ENCODE measurements at places on chromosomes 3 and 15.

- no peak for DNase-seq
These were observed 24.8 kb downstream of the SLC28A2 start for GRCh38 chr15:45276831-45277230.

GRCh38 chr15:93748710-93749109 lies 482.7 kb upstream of the MCTP2 start:
- DNase-seq: no peak

GRCh38 chr3:195104340-195104739 lies 166.6 kb downstream of the XXYLT1 start:
- DNase-seq: no peak

DNA sequence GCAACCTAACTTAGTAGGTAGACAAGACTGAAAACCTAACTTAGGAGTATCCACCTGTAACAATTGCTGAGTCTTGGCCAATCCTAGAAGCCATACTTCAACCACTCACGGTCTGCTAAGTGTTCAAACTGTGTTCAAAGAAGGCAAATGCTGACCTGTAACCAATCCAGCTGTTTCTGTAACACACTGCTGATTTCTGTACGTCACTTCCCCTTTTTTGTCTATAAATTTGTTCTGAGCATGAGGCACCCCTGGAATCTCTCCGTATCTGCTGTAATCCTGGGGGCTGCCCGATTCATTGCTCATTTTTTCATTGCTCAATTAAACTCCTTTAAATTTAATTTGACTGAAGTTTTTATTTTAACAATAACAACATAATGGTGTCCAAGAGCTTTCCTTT lies 451.4 kb upstream of the ATP10A start:
- DNase-seq: no peak

DNA sequence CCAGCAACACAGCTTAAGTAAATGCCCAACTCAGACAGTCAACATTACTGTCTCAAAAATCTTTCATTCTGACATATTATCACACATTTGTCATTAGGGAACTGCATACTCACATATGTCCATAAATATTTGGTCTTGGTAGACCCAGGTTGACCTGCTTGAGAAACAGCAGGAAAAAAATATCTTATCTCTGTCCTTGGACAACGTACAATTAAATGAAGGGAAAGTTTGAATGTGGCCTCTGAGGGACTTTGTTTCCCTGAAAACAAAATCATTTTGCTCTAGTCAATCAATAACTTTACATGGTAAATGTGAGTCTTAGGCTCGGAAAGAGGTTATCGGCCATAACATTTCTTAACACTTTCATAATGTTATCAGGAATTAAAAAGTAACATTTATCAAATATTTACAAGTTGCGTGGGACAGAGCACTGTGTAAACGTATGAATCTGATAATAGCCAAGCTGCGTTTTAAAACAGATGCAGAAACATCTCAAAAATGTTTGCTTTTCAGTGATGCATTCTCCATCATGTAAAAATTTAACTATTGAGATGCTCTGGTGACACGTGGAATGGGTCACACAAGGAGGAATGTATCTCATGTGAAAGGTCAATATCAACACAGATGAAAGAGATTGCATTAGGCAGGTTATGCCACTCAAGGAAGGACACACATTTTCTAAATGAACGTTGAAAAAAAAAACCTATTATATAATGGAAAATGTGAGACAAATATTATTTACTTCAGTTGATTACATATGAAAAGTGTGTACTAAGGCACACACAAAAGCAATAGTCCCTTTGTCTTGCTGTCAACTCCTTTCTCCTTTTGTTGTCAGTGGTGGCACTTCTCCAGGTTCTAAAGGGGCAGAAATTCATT lies 304.4 kb downstream of the WDR72 start:
- DNase-seq: no peak

DNA sequence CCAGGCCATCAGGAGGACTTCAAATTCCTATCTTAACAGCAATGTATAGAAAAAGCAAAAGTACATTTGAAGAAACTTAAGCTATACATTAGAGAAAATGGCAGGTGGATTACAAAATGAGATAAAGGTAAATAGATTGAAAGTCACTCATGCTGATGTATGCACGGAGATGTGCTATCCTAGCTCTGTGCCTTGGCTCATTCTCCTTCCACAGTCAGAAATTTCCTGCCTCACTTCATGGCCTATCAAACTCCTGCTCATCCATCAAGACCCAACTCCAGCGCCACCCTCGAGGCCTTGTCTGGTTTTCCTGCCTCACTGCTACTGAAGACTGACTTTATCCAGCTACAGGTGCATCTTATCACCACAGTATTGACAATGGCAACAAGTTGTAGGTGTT lies 72.9 kb downstream of the NSMCE3 start:
- DNase-seq: no peak

DNA sequence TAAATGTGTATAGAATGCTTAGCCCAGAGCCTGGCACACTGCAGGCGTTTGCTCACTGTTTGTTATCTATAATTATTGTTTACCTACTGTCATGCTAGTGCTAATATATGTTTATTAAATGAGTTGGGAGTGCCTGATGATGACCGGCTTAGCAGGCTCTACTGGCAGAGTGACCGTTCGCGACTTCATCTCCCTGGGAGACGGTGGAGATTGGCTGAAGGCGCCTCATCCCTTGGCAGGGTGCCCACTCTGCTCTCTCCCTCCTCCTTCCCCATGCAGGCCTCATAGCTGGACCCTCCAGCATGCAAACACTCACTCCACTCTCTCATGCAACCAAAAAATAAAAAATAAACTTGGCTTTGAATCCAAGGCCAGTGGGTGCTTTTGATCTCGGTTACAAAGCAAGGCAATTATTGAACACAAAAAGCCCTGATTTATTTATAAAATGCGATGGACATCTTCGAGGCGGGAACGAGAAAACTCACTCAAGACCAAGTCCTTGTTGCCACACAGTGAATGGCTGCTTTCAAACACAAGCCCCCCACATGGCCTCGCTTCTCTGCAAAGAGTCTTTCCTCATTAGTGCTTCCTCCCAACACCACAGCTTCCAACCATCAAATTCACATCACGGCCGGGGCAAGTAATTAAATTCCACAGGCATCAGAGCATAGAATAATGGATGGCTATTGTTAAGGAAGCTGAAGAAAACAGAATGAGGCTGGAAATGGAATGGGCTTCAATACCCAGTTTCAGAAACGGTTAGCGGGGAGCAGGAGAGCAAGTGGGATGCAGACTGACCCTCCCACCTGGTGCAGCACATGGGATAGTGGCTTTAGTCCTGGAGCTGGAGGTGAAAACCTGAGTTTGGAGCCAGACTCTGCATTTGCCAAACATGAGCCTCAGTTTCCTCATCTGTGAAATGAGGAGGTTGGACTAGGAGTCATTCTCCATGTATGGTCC lies 135.7 kb upstream of the RAD18 start:
- DNase-seq: no peak

- no peak for DNase-seq
These were observed 77.0 kb downstream of the ITGA11 start for GRCh38 chr15:68354923-68355322.

DNA sequence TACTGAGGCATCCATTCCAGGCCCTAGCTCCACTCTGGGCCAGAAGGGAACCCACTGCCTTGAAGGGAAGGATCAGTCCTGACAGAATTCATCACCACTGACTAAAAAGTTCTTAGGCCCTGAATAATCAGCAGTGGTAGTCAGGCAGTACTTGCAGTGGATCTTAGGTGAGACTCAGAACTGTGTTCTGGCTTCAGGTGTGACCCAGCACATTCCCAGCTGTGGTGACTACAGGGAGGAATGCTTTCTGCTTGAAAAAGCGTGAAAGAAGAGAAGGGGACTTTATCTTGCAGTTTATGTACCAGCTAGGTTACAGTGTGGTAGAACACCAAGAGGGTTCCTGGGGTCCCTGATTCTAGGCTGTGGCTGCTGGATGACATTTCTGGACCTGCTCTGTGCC lies 24.9 kb upstream of the AADACL2 start:
- no peak for DNase-seq

Data from stimulated activated CD8-positive, alpha-beta memory T cell treated with anti-CD3 and anti-CD28 coated beads, Interleukin-7, amount 100 ng/mL, for 24 hours (primary cell).